SK-N-SH treated with all-trans-retinoic acid at 6 μM for 48 hours (cell line): ENCODE measurements at places on chromosomes 13 and 19.

DNA sequence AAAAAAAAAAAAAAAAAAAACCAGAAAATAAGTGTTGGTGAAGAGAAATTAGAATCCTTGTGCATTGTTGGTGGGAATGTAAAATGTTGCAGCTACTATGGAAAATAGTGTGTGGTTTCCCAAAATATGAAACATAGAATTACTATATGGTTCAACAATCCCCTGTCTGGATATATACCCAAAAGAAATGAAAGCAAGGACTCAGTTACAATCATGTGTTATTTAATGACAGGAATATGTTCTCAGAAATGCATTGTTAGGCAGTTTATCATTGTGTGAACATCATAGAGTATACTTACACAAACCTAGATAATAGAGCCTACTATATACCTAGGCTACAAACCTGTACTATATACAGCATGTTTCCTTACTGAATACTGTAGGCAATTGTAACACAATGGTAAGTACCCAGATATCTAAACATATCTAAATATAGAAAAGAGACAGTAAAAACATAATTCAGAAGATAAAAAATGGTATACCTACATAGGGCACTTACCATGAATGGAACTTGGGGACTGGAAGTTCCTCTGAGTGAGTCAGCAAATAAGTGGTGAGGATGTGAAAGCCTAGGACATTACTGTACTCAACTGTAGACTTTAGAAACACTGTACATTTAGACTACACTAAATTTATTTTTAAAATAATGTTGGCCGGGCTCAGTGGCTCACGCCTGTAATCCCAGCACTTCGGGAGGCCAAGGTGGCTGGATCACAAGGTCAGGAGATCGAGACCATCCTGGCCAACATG, 25.7 kb upstream of the SLC7A1 start:
- ATAC-seq = peak; percentile 65

DNA sequence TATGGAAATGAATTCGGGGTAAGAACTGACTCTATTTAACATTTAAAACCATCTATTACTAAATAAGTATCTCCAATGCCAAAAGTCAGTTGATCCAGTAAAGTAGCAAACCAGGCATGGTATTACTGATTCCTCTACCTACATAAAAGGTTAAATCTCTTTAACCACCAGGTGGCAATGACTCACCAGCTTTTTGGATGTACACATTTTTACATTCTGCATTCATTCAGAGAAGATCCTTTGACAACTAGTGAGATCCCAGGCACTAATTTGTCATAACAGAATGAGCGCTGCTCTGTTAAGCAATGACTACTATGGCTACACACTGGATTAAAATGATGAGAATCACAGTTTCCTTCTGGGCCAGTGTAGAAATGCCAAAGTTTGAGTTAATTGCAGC, 329.8 kb upstream of the GPC6 start:
- 0 out of 3 replicates have a peak, but pooled peaks have one; percentile 43 for ATAC-seq

GRCh38 chr19:10206226-10206885, 11.6 kb upstream of the DNMT1 start:
- peak; percentile 85 for ATAC-seq

- ATAC-seq = no peak
These were observed 69.4 kb downstream of the RAB20 start for GRCh38 chr13:110491869-110492678.

GRCh38 chr13:47397739-47398138, 500.9 kb upstream of the HTR2A start:
- ATAC-seq = peak; percentile 94
